ENCODE measurements at places on chromosomes 1 and 21. TPM values are rescaled to one million over a fixed set of nuclear protein-coding genes. Genes with fewer than 3 reads are reported as not detected.
A peak's percentile ranks its signal among the peaks of the same experiment; 100 is the strongest.

- peak; percentile 74 for DNase-seq
Measured at GRCh38 chr21:41957991-41958766, 4.4 kb upstream of the C2CD2 start.

DNA sequence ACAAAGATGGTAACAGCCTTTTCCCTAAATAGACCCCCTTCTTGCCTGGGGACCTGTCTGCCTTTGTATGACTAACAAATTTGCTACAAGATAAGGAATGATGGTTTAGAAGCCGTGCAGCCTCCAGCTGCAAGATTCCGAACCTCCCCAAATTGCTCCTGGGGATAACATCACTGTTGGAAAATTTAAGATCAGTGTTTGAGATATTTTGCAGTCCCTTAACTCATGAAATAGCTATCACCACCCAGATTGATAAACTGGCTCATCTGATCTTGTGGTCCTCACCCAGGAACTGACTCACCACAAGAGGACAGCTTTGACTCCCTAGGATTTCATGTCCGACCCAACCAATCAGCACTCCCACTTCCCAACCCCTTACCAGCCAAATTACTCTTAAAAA, 254.7 kb downstream of the USH2A start:
- DNase-seq: no peak

- no peak for DNase-seq
Measured at GRCh38 chr1:114554577-114554976, 26.8 kb downstream of the BCAS2 start.

- no peak for DNase-seq
Measured at GRCh38 chr21:46027851-46028493, 46.4 kb downstream of the COL6A1 start.

DNA sequence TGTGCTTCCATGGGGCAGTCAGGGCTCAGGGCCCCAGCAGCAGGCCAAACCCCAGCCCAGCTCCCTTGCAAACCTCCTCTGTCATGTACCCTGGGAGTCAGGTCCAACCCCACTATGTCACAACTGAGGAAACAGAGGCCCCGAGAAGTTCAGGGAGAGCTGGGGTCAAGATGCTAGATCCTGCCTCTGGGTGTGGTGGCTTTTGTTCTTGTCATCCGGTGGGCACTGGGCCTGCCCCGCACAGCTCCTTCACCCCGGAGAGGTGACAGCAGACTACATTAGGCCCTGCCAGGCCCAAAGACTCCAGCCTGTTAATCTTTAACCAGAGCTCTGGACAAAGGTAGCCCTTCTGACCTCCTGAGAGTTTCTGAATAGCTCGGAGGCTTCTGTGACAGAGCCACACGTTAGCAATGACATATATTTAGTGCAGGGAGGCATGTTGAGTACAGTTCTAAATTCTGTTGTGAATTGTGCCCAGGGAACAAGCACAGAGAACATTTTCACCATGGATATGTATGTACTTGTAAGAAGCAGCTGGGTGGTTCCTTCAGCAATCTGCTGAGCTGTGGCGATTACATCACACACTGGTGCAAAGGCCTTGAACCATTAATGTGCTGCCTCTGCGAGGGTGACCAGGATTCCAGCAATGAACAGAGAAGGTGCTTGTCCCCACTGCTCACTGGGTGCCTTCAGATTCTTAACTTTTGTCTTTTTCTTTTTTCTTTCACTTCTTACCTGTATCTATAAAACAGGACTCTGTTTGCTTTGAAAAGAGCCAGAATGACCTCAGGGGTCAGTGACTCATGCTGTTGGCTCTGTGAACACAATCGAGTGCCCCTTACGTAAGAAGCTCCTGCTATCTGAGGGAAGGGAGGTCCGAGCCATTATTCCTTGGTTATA, 102.8 kb downstream of the RHOU start:
- peak; percentile 59 for DNase-seq

DNA sequence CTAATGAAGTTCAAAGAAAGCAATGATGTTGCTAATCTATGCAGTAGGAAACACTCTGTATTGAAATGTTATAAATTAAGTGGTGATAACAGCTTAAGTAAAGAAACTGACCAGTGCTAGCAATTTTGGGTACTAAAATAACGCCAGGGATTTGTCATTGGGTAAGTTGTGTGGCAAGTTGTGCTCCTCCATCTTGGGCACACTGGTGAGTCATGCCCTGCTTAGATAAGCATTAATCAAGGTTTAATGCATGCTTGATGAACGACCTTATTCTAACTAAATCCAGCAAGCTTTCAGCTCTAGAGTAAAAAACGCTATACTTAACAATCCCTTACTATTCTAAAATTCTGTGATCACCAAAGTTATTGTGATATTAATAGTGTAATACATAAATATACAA, 25.2 kb downstream of the VAMP4 start:
- DNase-seq: no peak

DNA sequence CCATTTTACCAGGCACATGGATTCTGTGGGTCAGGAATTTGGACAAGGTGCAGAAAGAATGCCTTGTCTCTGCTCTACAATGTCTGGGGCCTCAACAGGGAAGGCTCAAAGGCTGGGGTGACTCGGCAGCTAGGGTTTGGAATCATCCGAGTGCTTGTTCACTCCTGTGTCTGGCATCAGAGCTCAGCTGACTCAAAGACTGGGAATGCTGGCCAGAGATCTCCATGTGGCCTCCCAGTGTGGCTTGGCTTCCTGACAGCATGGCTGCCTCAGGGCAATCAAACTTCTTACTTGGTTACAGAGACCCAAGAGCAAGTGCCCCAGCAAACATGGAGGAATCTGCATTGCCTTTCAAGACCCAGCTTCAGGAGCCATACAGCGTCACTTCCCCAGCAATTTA, 110.5 kb downstream of the TOMM20 start:
- DNase-seq: no peak

DNA sequence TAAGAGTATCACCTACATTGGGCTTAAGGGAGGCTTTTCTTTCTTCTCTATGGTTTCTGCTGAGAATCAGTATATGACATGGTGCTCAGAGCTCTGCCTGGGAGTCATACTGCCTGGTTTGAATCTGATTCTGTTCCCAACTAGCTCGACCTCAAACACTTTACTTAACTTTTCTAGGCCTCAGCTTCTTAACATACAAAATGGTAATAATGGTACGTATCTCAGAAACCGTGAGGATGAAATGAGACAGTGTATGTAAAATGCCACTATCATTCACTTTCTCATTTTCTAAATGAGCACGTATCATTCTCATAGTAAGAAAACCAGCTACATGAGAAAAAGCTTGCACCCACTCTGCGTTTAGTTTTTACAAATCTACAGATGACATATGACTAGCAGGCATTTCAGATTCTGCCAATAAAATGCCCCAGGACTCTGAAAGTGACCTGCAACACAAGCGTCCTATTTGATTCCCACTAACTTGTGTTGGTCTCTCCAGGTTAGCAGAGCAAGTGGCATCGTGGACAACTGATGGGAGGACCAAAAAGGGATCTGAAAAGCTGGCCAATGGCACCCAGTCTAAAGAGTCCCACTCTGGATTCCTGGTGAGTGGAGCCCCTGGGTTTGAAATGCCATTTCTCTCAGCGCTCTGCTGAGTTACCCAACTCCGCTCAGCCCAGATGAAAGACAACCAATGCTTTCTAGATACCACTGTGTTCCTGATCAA, 6.1 kb downstream of the CTNNBIP1 start:
- no peak for DNase-seq

The NT5C1A gene
- total RNA-seq: not detected

The FCRL2 gene
- total RNA-seq: 0.42 TPM

The GJA4 gene
- total RNA-seq: 8.9 TPM
